ENCODE measurements at places on chromosomes 6 and 20.
A peak's percentile ranks its signal among the peaks of the same experiment; 100 is the strongest.

DNA sequence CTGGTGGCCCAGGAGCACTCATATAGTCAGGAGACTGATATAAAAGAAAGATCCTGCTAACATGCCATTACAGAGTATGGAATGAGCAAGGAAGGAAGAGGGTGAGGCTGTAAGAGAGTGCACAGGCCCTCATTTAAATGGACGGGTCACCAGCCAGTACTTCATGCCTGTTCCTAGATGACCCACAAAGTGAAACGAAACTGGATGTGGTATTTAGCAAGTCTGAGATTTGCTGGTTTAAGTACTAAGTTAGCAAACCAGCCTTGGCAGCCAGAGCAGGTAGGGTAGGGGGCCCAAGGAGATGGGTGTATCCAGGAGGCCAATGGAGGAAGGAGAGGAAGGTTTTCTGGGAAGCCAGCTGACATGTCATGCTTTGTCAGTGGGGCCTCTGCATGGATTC, 15.9 kb downstream of the NT5E start:
- DNase-seq, result no peak

DNA sequence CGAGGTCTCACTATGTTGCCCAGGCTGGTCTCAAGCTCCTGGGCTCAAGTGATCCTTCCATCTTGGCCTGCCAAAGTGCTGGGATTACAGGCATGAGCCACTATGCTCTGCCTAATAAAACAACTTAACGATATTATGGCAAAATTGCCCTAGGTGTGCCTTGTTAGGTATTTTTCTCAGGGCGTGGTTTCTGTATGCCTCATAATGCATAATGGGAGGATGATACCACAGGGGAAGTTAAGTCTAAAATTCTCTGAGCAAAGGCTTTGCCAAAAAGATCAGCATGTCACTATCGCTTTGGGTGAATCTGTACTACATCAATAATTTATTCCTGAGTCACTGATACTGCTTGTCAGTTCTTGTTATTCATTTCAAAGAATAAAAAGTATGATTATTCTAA, 15.9 kb upstream of the LOC128125822 start:
- DNase-seq, result no peak

GRCh38 chr6:112184951-112185350, 69.4 kb downstream of the LAMA4 start:
- DNase-seq, result no peak

- DNase-seq, result peak; percentile 33
Observed at GRCh38 chr6:47083586-47084047, 41.5 kb upstream of the ADGRF1 start.

Measured in ELR (cell line).